Central memory CD4-positive, alpha-beta T cell (primary cell): ENCODE measurements at places on chromosomes 1 and 21.

GRCh38 chr1:234533034-234533891, 54.3 kb upstream of the TARBP1 start:
- DNase-seq = no peak

DNA sequence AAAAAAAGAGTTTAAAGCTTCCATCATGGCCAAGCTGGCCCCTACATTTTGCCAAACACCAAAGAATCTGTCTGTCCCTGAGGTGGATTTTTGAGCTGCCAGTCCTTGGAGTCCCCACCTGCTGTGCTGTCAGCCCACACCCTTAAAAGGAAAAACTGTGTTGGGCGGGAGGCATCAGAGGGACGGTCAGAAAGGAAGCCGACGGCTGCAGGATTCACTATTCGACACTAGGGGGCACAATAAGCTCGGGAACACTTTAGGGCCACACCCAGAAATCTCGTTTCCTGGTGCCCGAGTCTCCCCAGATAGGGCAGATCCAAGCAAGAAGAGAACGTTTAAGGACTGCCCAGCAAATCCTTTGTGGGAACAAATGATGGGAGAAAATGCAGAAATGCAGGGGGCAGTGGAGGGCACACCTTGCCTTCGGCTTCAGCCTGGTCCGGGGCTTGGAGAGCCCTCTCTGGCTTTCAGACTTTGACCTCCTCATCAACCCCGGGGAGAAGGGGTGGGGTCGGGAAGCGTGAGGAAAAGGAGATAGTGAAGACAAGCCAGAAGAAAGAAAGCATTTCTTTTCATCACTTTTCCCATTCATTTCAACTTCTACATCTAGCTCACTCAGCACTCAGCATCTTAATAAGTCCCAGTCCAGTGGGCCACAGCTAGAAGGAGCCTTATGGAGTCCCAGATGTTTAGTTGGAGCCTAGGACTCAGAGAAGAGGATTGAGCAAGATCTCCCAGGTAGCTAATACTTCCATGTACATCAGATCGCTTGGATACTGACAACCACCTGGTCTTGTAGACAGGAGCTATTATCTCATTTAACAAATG, 5.0 kb upstream of the CTTNBP2NL start:
- peak; percentile 69 for DNase-seq

DNA sequence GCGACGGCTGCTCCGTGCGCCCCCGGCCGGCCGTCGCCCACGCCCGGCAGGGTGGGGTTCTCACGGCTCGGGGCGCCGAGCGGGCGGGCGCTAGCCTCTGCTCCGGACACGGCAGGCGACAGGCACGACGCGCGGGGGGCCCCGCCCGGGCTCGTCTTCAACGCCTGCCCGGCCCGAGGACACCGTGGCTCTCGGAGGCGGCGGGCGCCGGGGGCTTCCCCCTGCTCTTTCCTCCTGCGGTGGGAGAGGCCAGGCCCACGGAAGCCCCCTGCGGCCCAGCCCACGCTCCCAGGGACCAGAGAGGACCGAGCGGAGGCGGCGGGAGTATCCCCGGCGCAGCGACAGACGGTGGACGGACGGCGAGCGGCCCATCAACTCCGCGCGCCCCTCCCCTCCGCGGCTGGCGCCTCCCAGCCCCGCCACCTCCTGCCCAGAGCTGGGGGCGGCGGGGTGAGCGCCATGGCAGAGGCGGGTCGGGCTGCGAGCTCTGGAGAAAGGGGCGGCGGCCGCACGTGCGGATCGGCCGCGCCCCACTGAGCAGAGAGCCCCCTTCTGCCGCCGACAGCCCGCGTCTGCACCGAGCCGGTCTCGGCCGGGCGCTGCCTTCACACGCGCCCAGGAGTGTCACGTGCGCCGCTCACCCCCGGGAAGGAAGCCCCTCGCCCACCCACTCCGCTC, at the start of the genes SHE and TDRD10:
Gene SHE, minus strand, starts transcription at position 347 of the 678 bp plus-strand sequence. CDS start 386 bp downstream, outside the sequence.
Gene TDRD10, plus strand, starts transcription at position 154 of the 678 bp plus-strand sequence. CDS start 4,685 bp downstream, outside the sequence.
- no peak for DNase-seq

DNA sequence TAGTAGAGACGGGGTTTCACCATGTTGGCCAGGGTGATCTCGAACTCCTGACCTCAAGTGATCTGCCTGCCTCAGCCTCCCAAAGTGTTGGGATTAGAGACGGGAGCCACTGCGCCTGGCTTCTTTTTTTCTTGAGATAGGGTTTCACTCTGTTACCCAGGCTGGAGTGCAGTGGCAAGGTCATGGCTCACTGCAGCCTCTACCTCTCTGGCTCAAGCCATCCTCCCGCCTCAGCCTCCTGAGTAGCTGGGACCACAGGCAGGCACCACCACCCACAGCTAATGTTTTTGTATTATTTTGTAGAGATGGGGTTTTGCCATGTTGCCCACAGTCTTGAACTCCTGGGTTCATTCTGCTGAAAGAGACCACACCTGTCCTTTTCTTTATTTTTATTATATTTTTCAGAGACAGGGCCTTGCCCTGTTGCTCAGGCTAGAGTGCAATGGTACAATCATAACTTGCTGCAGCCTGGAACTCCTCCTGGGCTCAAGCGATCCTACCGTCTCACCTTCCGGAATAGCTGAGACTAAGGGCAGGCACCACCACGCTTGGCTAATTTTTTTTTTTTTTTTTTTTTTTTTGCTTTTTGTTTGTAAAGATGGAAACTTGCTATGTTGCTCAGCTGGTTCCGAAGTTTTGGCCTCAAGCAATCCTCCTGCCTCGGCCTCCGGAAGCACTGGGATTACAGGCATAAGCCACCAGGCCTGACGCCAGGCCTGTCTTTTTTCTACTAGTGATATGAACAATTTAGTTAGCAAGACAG, 3.1 kb downstream of the LMNA start:
- no peak for DNase-seq

DNA sequence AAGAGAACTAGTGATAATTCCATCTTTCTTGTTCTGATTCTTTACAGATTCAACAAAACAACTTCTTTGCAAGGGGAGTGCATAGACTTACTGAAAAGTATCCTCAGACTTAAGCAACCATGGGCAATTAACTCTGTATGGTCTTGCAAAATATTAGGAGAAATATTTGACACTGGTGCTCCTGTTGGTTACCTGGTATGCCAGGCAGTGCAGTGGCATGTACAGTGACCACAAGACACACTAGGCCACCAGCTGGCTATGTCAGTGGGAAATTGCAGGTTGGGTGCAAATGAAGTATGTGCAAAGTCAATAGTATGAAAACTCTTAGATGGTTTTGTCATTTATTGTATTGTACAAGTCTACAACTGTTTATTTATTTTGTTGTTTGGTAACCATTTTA, 34.5 kb downstream of the EPS15 start:
- no peak for DNase-seq

GRCh38 chr1:150182247-150182646, 32.5 kb downstream of the PLEKHO1 start:
- no peak for DNase-seq

GRCh38 chr1:92324784-92325183, 25.9 kb downstream of the RPAP2 start:
- DNase-seq = no peak

- DNase-seq = no peak
Observed at GRCh38 chr1:36128126-36128904, 3.3 kb upstream of the COL8A2 start.

DNA sequence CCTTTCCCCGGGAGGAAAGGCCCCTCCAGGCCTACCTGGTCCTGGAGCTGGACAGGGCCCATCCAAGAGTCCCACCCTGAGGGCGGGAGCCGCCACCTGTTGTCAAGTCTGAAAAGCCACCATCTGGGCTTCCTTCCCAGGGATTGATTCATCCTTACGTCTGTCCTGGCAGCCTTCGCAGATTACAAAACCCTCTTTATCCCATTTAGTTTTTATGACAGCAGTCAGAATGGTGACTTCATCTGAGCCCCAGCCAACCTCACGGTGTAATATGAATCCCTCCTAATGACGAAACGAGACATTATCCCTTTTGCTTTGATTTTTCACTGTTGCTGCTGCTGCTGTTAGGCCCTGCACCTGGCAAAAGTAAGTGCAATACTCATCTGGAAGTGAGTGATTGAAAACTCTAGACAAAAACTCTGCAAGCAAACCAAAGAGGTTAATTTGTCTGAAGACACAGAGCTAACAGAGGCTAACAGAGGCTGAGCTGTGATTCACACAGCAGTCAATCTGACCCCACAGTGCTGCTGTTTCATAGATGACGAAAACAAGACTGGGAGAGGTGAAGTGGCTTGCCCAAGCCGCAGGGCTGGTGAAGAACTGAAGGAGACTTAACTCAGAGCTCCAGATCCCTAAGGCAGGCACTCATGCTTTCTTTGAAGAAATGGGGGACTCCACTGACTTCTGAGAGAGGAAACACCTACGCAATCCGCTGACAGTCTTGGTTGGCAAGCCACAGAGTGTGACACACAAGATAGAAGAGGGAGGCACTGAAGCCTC, 30.0 kb upstream of the S100A7 start:
- DNase-seq = no peak

DNA sequence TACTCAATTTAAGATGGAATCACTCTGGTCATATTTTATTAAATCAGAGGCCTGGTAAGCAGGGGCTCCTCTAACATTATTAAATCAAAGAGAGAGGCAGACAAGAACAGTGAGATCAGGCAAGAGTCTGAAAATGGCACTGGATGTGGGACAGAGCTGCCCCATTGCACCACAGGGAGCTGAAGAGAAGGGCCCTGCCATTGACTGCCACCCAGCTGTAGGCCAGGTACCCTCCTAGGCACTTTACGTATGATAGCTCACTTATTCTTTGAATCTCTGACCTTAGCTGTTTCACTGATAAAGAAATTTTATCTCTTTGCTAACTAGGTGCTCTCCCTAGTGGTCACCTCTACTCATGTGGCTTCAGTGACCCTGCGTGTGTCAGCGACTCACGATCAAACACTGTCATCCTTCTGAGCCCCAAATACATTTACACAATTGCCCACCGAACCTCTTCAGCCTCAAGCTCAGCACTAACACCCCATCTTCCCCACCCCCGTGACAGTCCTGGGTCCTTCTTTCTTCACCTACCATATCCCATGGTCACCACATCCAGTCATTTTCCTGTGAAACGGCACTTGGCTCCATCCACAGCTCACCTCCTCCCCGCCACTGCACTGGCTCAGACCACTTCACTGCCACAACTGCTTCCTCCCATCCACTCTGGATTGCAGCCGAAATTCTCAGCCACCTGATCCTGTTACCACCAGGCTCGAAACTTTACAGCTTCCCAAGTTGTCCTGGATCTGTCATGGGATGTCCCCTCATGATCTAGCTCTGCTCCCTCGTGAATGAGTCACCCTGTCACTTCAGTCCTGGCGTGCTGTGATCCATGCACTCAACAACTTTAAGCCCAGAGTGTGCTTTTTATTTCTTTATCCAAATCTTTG, 97.3 kb upstream of the SYT6 start:
- no peak for DNase-seq

DNA sequence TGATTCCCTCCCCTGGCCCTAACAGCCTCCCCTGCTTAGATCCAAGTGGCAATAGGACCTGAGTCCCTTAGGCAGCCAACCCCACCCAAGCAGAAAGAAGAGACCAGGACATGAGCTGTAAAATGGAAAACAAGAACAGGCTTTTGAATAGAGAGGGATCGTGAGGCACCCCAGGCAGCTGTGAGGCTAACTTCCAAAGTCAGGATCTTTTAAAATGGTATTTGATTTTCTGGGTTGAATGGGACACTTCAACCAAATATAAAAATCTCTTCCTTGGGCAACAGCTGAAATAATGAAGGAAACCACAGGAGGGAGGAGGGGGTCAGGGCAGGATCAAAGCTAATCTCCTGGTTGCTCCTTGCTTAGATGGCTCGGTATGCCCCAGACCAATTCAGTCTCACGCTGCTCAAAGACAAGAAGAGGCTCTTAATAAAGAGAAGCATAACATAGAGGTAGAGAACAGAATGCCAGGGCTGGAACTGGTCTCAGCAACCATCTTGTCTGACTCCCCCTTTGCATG, 28.6 kb upstream of the AVPR1B start:
- no peak for DNase-seq

DNA sequence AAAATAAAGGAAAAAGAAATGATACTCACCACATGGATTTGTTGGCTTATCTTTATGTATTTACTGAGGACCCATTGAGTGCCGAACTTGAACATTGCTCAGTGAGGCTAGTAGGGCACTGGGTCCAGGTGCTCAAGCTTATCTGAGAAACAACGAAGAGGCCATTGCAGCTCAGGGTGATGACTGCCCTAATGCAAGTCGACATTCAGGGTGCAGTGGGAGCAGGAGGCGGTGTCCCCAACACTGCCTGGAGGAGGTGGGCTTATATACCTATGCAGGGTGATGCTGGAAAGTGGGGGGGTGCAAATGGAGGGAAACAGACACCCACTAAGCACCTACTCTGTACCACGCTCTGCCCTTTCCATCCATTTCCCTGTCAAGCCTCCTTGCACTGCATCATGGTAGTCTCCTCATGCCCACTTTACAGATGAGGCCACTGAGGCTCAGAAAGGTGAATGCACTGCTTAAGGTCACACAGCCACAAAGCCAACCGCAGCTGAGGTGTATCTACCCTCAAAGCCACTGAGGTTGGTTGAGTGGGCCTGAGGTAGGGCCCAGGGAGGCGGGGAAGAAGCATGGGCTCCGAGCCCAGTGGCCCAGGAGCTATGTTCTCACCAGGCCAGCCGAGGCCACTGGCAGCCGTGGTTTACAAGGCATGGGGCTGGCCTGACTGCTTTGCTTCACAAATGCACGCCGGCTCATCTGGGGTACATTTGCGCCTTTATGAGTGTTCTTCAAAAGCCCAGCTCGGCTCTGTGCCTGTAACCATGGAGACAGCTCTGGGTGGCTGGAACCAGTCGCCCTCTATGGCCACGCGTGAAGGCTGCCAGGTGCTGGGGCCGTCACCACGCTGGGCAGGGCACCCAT, 103.8 kb downstream of the EPHB2 start:
- no peak for DNase-seq

DNA sequence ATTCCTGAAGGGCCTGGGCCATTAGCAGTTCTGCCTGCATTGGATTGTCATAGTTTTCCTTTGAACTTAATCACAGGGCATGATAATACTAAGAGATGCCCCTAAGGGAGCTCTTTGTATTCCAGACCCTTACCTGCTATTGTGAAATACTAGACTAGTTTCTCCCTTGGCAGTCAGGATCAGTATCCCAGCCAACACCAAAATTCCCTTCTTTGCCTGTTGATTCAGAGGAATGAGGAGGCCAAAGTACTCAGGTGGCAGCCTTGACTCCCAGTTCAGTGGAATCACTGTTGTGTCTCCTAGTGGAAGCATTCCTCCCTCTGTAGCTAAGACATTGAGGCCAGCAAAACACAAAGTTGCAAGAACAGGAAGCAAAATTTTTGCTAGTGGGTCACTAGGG, 20.7 kb downstream of the SLAMF7 start:
- no peak for DNase-seq

- no peak for DNase-seq
Observed at GRCh38 chr1:27145934-27146354, 9.0 kb downstream of the SLC9A1 start.

- no peak for DNase-seq
Observed at GRCh38 chr1:58255192-58255591, 291.3 kb downstream of the OMA1 start.

GRCh38 chr1:55970526-55971110, 608.7 kb downstream of the PLPP3 start:
- DNase-seq = no peak
